Activated gamma-delta T cell treated with Interleukin-2 at 50 U/mL for 16 hours (primary cell): ENCODE measurements at places on chromosomes 7 and 10.

DNA sequence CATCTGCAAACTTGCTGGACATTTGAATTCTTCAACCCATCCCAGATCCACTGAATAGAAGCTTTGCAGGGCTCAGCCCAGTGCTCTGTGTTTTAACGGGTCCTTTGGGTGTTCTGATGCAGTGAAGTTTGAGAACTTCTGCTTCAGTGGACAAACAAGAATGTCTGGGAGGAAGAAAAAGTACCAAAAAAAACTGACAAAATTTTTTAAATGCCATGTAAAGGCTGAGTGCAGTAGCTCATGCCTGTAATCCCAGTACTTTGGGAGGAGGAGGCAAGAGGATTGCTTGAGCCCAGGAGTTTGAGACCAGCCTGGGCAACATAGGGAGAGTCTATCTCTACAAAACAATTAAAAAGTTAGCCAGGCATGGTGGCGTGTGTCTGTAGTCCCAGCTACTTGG, 51.8 kb upstream of the FRMD4A start:
- no peak for DNase-seq

- no peak for DNase-seq
Observed at GRCh38 chr7:85483177-85483576, 296.3 kb upstream of the SEMA3D start.

- no peak for DNase-seq
Observed at GRCh38 chr7:112070674-112071256, 135.4 kb downstream of the DOCK4 start.

DNA sequence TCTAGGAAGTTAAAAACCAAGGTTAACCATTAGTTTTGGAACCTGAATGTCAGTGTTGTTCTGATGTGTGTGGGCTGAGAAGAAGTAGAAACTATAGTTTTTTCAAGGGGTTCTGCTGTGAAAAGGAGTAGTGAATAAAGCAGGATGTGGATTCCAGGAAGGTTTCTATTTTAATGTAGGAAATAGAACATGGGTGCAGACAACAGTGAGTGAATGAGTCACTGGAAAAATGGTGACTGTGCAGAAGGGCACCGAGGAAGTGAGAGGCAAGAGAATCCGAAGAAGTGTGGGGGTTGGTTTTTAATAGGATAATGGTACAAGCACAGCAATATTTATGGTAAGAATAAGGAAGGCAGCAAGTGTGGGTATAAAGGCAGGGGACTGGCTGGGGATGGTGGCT, 120.4 kb downstream of the ARHGAP21 start:
- no peak for DNase-seq

- no peak for DNase-seq
Observed at GRCh38 chr10:78772986-78773530, 295.7 kb upstream of the ZMIZ1 start.

GRCh38 chr7:149706398-149706797, 67.0 kb downstream of the ZNF467 start:
- no peak for DNase-seq

DNA sequence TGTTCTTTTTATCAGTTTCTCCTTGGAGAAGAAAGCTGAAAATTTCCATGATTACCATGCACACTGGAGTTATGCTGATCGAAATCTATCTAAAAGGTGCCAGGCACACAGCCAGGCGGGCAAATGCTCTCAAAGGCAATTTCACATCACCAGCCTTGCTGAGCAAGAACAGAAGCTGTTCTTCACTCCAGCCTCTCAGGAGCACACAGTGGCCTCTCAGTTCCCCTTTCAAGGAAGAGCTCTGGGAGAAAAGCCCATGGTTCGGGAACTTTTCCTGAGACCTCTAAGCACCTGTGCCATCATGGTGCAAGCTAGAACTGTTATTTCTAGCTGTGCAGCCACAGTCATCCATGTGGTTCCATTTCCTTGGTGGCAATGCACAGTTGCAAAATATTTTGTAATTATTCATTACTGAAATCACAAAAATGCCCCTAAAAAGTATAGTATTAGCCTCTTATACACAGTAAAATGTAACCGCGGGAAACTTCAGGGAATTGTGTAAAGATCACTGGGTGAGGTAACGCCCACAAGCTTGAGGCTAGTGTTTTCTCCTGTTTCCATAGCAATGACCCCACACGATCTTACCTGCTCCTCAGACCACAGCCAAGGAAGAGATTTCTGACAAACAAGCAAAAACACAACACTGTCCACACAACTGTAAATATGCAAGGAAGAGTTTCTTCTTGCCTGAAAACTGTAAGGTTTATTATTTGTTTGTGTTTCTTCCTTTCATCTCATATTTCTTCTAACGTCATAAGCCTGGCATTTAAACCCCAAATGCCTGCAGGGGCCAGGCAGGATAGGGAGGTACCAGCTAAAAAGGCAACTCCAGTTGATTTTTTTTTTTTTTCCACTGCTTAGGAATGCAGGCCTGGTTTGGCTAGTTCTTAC, 121.2 kb downstream of the FAM107B start:
- no peak for DNase-seq

DNA sequence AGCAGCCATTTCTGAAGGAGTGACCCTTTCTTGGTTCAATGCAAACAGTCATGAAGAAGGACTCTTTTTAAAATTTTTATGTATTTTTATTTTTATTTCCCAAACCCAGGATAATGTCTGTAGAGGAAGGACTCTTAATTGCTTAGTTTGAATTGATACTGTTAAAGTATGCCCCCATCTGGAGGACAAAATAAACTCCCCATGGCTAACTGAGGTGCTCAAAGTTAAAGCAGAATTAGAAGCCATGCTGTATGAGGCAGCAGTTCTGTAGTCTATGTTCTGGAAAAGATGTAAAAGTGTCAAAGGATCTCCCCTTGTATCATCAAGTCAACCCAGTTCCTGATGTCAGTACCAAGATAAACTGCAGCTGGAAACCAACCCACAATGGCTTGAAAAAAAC, 617.9 kb upstream of the GRM3 start:
- no peak for DNase-seq

- no peak for DNase-seq
Observed at GRCh38 chr7:90910136-90910535, 314.0 kb downstream of the CDK14 start.

DNA sequence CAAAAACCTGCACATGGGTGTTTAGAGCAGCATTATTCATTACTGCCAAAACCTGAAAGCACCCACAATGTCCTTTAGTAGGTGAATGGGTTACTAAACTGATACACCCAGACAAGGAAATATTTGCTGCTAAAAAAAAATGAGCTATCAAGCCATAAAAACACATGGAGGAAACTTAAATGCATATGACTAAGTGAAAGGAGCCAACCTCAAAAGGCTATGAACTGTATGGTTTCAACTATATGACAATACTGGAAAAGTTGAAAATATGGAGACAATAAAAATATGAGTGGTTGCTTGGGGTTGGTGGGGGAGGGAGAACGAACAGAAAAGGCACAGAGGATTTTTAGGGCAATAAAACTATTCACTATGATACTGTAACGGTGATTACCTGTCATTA, 291.0 kb downstream of the TNS3 start:
- no peak for DNase-seq

- DNase-seq: no peak
Observed at GRCh38 chr7:67809586-67809985, 813.0 kb downstream of the TYW1 start.

DNA sequence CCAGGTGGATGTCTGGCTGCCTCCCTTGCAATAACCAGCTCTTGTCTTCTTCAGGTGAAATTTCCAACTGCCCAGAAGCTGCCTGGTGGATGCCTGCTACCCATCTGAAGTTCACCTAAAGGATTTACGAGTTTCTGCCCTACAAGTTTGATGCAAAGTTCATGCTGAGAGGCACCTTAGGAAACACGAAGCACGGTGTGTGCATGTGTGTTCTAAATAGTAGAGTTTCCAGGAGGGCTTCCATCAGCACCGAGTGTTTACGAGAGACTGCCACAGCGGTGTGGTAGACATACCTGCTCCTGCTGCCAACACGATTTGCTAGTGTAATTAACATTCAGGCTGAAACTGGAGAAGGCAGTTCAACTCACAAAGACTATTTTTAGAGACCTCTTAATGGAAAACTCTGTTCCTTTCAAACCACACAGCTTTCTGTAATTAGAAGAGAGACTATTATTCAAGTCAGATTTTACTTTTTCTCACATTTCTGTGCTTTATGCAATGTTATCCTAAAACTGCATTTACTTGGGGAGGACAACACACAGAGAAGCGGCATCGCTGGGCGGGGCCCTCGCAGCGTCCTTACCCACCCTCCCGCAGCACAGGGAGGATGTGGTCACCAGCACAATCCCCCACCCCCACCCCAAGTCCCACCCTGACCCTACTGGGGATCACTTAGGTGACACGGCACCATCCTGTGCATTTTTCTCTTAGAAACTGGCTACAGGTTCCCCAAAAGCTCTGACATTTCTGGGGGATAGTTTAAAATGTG, 15.5 kb upstream of the CPXM2 start:
- DNase-seq: no peak

GRCh38 chr7:105926131-105926530, 36.9 kb upstream of the CDHR3 start:
- no peak for DNase-seq

- DNase-seq: no peak
Observed at GRCh38 chr7:114819616-114820362, 102.1 kb upstream of the MDFIC start.

DNA sequence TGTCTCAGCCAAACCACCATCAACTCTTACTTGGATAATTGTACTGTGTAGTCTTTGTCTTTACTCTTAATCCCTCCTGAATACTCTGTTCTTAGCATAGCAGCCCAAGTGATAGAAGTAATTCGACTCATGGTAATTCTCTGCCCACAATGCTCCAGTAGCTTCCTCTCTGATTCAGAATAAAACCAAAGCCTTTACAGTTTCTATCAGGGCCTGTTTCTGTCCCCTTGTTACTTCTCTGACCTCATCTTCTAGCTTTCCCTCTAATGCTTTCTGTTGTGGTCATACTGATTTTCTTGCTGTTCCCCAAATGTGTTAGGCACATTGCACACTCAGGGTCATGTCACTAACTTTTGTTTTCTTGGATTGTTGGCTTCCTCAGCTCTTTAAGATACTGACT, 8.0 kb downstream of the ZNF518A start:
- DNase-seq: no peak

- DNase-seq: no peak
Observed at GRCh38 chr10:132784866-132785722, 853 bp downstream of the NKX6-2 start.

DNA sequence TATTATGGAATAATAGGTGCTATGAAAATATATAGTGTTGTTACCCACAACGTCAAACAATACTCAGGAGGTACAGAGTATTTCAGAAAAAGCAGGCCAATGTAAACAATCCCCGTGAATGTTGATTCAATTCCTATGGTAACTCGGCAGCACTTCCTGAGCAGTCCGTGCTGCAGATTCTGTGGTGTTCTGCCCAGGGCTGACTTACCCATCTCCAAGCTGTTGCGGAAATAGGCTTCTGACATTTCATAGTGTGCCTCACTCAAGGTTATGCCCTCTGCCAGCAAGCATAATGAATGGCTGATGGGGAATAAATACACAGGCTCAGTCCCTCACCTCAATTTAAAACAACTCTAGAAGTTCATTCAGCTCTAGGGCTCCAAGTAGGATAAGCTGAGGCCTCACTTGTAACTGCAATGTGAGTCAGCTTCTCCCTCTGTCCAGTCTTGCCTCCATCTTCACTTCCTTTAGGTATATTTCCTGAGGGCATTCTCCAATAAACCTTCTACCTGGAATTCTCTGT, 177.6 kb downstream of the GNAI1 start:
- no peak for DNase-seq

DNA sequence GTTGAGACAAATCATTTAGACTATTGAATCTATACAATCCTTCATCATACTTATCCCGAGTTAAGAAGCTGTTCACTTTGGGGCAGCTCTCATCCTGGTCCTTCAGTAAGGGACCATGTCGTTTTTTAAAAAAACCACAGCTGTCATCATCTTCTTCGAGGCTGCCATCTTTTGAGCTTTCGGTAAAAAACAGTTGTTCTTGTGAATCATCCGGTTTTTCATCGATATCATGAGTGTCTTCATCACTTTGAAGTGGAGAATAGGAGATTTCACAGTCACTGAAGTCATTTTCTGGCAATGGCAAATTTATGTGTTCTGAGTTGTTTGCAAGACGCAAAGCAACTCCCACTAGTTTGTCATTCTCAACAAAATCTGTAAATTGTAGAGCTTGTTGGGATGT, 3.9 kb downstream of the DCLRE1A start:
- no peak for DNase-seq

GRCh38 chr10:108250936-108251620, 1086.6 kb upstream of the SORCS1 start:
- no peak for DNase-seq

- DNase-seq: no peak
Observed at GRCh38 chr7:2604608-2605174, 27.1 kb upstream of the TTYH3 start.

- DNase-seq: no peak
Observed at GRCh38 chr7:87091487-87092066, 32.1 kb upstream of the ELAPOR2 start.

GRCh38 chr7:142927085-142927745, 6.3 kb downstream of the TRPV5 start:
- DNase-seq: no peak

GRCh38 chr7:90839316-90839715, 243.2 kb downstream of the CDK14 start:
- no peak for DNase-seq

- DNase-seq: no peak
Observed at GRCh38 chr7:47322731-47323130, 259.2 kb downstream of the TNS3 start.

DNA sequence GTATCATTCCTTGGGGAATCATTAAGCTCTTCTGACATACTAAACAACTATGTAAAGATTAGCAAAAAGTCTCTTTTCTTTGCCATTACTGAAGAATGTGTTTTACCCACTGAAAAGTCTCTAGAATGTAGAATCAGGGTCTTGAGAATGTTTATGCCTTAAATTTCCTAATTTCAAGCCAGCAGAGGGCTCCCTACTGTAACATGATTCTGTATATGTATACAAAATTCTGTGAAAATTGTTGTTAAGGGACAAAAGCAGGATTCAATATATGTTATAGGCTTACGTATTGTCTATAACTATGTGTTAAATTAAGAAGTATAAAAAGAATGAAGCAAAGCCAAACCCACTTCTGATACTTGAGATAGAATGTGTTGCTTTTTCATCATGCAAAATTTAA, 296.9 kb upstream of the DGKB start:
- DNase-seq: no peak

DNA sequence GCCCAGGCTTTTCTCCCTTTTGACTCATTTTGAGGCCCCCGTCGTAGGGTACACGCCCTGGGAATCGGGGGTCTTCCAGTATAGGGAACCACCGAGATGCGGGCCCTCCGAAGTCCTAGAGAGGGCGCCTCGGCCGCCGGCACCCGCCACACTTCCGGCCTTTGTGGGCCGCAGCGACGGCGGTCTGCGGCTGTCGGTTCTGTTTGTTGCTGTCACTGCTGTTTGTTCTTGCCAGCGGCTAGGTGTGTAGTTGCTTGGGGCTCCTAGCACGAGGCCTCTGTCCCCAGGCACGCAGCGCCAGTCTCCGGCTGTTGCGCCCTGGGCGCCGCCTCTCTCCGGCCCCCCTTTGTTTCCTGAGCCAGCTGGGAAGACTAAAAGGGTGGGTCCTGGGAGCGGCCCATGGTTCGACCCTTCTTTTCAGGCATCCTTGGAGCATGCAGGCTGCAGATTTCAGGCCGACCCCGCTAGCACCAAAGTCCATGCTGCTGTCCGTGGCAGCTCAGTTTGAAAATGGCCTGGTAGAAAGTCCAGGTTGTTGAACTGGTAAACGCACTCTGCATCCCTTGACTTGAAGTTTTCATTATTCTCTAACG, 17.8 kb upstream of the ZKSCAN1 start:
- DNase-seq: peak; percentile 79

- DNase-seq: no peak
Observed at GRCh38 chr7:4102231-4102841, 579.8 kb upstream of the FOXK1 start.
